ENCODE measurements at places on chromosomes 1 and 21. TPM values are rescaled to one million over a fixed set of nuclear protein-coding genes. Genes with fewer than 3 reads are reported as not detected.
A peak's percentile ranks its signal among the peaks of the same experiment; 100 is the strongest.

DNA sequence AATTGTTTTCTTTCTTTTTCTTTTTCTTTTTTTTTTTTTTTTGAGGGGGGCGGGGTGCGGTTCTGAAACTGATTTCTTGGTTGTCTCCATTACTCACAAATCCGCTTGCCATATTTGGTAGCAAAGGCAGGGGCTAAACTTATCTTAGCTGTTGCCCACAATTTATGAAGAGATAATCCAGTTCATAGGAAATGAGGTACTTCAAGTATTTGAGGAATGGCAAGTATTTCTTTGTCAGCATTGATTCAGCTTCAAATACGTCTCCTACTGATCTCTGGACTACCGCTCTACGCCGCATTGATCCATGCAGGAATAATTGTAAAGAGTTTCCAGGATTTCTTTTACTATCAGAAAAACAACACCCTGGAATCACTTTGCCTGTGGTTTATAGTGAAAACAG lies 289.2 kb upstream of the DPYD start:
- DNase-seq: no peak

DNA sequence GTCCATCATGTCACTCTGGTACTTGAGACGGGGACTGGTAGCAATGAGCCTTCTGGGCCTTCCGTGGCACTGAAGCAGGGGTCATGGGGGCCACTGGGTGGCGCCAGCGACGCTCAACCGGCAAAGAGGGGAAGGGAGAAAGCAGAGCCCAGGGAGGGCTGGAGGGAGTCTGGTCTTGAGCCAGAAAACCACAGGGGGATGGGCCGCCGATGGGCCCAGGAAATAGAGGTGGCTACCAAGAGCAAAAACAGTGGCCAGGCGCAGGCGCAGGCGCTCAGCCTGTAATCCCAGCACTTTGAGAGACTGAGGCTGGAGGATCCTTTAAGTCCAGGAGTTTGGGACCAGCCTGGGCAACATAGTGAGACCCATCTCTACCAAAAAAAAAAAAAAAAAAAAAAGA lies 21.8 kb downstream of the EXOC8 start:
- DNase-seq: peak; percentile 67

DNA sequence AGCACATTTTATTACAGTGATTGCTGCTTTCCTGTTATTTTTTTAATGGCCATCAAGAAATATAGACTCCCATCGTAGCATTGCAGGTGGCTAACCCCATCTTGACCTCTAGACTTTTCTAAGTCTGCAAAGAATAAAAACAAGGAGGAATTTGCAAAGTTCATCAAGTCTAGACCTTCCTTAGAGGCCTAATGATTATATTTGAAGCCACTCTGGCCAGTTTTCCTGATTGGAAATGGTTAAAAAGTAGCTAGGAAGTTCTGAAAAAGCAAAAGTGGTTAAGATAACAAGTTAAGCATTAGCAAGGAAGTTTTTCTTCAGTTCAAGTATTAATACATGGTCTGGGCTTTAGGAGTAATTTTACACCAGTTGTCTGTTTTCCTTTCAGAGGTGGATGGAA lies 16.7 kb upstream of the KCNJ15 start:
- DNase-seq: no peak

- DNase-seq: no peak
These were observed 168.3 kb downstream of the SLC35F3 start for GRCh38 chr1:234072793-234073192.

GRCh38 chr1:93448983-93449804 lies 1.3 kb downstream of the FNBP1L start:
- DNase-seq: no peak

DNA sequence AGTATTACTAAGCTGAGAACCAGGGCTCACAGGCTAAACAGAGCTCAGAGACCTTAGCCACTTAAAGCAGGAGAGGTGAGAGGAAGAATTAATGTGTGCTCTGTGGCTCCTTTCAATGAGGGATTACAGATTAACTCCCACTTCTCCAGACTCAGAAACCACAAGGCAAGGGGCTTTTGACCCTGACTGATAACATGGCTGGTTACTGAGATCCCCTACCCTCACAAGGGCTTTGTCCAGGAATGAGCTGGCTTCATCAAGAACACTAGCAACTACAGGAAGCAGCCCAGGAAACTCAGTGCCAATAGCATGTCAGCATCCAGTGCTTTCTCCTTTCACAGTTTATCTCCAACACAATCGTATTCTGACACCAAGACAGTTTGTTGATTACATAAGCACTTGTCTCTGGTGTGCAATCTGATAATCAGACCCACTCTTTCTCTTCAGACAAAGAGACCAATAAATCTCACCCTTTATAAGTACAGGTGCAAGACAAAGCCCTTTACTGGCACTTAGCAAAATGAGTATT lies 38.8 kb downstream of the ERI3 start:
- no peak for DNase-seq

DNA sequence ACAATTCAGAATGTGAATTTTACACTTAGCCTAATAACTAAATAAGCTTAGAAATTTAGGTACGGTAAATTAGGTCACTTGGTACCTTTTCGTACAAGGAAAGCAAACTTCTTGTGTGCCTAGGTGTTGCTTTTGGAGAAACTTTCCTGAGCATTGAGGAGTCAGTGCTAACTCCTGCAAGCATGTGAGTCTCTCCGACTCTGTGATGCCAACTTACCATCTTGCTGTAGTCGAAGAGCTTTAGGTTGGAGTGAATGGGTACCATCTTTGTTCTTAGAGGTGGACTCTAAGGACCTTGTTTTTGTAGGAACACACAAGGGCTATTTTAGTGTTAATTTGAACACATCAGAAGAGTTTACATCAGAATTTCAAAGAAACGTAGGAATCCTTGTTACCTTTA lies 688.9 kb downstream of the USP25 start:
- DNase-seq: no peak

S100A8 gene
- total RNA-seq: 12.1 TPM

LCK gene
- 3.5 TPM for total RNA-seq

TRNAU1AP gene
- total RNA-seq: 20.2 TPM

OR2L3 gene
- 1.6 TPM for total RNA-seq
